ENCODE measurements at places on chromosomes 2 and 18.
A peak's percentile ranks its signal among the peaks of the same experiment; 100 is the strongest.

GRCh38 chr2:696463-696862, 19.3 kb upstream of the TMEM18 start:
- DNase-seq: no peak

DNA sequence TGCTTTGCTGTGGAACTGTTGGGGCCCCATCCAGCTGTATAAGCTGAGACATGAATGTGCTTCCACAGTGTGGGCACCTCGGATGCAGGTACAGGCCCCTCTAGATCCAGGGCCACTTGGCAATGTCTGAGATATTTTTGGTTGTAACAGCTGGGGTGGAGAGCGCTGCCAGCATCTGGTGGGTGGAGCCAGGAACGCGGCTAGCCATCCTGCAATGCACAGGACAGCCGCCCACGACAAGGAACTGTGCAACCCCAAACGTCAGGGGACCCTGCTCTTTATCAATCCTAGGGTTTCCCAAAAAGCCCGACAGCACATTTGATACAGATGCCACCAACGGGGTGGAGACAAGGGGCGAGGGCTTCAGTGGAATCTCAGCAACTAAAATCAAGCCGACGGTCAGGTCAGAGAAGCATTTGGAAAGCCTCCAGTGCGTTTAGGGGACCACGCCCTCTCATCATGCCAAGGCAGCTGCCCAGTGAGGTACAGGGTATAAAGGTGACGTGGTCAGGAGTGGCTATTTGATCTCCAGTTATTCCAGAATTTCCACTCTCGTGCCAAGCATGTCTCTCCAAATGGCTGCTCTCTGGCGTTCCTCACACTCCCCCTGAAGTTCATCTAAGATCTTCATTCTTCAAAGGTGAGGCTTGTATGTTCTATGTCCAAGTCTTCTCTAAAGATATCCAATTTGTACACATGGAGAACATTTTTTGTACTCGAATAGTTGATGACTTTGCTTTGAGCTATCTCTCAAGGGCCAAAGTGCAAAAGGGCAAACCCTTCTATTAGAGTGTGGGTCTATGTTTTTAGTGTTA, 55.7 kb downstream of the LRRFIP1 start:
- no peak for DNase-seq

- no peak for DNase-seq
These were observed 69.3 kb downstream of the SOWAHC start for GRCh38 chr2:109683452-109683851.

DNA sequence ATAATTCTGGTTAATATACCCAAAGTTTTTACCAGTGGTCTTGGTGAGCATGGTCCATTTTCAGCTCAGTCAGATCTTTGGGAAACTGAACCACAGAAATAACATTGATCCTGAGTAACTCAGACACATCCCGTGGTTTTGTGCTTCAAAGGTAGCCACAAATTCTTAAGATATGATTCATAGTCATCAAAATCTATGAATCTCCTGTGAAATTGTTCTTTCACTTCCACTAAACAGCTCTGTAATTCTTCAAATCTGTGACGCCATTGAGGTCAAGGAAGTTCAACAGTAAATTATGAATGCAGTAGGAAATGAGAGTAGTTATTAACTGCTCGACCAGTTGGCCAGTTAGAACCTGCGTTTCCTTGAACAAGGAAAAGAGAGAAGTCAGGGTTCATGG, 147.3 kb downstream of the IRS1 start:
- DNase-seq: no peak

DNA sequence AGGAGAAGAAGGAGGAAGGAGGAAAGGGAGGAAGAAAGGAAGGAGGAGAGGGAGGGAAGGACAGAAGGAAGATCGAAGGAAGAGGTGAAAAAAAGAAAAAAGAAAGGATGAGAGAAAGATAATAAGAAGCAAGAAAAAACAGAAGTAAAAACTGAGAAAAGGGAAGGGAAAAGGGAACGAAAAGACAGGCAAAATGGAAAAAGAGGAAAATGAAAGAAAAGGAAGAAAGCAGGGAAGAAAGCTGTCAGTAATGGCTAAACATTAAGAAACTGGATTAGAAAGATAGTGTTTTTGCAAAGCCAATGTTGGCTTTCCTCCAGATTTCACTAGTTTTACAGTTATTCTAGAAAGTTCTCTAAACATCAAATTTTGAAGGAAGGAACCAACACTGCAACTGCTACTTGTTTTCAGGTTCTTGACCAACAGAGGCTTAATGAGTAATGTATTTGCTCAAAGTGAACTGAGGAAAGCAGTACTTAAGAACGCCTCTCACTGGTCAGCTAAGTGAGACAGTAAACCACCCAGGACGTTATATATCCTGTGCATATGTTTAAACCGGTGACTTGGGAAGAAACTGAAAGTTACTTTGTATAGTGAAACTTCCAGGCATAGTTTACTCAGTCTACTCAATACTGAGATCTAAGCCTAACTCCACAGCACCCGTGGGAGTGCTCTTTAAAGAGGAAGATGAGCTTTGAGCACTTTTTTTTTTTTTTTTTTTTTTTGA, 286.2 kb upstream of the TRIB2 start:
- peak; percentile 58 for DNase-seq

- DNase-seq: no peak
These were observed 75.5 kb downstream of the OLA1 start for GRCh38 chr2:174172802-174173355.

GRCh38 chr2:96837575-96837974, 6.2 kb downstream of the ANKRD23 start:
- DNase-seq: no peak

DNA sequence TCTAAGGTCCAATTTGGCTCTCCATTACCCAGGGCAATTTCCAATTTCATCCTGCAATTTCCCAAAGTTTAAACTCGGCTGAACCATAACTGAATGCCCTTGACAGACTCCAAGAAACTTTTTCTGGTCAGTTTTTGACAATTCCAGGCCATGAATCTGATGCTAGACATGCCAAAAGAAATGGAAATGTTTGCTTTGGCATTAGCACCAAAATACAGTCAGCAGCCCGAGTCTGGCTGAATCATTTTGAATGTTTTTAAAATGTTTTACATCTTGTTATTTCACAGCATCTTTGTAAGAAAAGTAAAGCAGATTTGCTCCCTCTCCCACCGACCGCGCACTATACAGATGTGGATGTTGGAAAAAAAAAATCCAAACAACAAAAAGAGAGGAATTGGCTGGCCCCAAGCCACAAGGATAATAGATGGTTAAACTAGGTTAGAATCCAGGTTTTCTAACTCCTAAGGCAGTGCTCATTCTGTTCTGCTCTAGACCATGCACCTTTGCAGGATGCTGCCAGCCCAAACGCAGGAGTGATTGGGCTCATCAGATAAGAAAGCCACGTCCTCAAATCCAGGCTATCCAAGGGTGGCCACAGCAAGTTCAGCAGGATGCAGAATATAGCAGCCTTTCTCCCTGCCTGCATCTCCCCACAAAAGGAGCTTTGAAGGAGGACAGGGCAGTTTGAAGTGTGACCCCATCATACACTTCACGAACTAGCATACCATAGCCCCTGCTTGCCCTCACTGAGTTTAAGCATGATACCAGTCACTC, 167.5 kb downstream of the ALK start:
- DNase-seq: no peak

DNA sequence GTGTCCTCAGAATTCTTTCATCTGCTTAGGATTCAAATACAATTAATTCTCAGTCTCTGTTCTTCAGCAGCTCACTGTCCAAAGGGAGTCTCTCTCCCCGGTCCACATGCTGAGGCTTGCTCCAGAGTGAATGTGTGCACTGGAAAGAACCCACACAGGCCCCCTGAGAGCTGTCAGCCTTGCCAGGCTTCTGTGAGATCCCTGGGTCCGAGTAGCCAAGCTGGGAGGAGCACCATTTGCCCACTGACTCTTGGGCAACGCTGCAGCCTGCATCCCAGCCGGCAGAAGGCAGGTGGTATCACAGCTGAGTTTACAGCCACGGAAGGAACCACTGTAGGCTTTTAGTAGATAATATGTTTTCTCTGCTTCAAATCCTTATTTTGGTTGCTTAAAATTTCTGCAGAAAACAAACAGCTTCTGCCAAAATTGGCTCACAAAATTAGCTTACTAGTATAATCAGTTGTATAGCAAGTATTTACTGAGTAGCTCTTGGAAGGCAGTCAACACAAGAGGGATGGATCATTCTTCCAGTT, 21.4 kb upstream of the LTBP1 start:
- DNase-seq: no peak

- no peak for DNase-seq
These were observed 29.6 kb upstream of the TMEM177 start for GRCh38 chr2:119649364-119649917.

- no peak for DNase-seq
These were observed 20.6 kb downstream of the NPAS2 start for GRCh38 chr2:100840519-100840918.

DNA sequence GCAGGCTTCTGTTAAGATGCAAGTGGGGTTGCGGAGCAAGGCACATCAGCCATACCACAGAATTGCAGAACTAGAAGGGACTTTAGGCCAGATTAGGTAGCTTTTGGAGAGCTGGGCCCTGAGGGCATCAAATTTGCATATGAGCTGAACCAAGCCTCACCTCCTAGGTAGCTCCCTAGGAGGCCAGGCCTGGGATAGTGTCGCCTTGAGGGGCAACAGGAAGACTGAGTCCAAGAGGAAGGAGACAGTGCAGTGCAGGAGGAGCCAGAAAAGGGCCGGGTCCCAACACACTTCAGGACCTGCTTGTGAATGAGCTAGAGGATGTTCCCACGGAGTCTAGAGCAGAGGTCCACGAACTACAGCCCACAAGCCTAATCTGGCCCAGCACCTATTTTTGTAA, 98.7 kb downstream of the MAPK4 start:
- DNase-seq: no peak

DNA sequence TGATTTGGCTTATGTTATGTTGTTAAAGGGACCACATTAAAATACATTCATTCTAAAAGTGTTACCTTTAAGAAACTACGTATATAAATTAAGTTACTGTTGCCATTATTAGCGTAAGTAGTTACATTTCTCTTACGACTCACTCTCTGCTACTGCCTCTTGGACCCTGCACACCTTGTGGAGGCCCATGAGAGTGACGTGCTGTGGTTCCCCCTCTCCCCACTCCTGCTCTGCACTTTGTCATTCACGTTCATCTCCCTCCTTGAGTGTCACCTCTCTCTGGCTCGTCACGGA, 830 bp upstream of the MERTK start:
- no peak for DNase-seq

GRCh38 chr2:12500899-12501298, 215.8 kb upstream of the TRIB2 start:
- no peak for DNase-seq

- DNase-seq: no peak
These were observed 108.7 kb downstream of the MAP3K20 start for GRCh38 chr2:173184031-173185004.

DNA sequence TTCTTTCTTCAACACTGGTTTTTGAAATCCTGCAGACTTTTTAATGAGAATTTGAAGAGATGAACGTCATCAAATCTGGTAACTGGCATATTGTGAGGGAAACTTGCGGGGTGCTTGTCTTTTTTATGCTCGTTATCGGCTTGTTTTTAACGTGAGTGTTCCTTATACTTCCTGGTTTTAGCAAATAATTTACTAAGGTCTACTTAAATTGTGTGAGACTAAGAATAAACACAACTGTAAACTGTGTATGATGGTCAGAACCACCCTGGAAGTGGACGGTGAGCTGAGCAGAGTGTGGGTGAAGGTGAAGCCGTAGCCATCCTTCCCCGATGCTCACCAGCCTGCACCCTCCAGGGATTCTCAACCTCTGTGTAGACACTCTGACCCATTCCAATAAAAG, 82.3 kb upstream of the CDC42EP3 start:
- no peak for DNase-seq

GRCh38 chr2:27973592-27973991, 83.1 kb downstream of the BABAM2 start:
- no peak for DNase-seq

DNA sequence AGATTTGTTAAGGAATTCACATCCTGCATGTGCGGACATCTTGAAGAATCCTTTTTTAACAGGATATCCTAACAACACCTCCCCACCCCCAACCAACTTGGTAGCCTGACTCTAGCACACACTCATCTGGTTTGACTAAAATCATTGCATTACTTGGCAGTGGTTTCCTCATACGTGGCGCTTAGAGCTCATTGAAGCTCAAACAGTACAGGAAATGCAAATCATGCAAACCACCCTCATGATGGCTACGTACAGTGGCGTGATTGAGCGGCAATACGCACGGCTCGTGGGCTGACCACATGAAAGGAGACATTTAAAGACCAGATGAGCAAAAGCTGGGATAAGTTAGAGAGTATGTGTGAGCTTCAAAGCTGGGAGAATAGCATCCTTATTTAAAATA, 336.2 kb downstream of the ZEB2 start:
- DNase-seq: peak; percentile 87
